ENCODE measurements at places on chromosomes 2 and 18.

DNA sequence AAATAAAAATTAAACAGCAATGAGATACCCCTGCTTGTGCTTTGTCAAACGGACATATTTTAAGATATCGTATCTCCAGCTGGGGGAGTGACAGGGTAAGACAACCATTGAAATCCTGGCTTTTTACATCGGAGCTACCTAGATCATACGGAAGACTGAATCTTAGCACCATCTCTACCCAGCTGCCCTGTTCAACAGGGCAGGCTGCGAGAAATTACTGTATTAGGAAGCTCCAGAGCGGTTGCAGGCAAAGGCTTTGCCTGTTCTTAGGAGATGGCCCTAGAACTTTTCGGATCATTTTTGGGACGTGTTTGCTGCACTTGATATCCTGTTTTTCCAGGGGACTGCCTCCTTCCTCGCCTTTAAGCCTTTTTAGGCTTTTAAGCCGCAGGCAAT is 2.0 kb upstream of the PRKCE start:
- DNase-seq = no peak

- no peak for DNase-seq
Observed at GRCh38 chr2:126894585-126895182, 4.0 kb upstream of the TEX51 start.

- DNase-seq = no peak
Observed at GRCh38 chr2:17571681-17572080, 31.2 kb downstream of the VSNL1 start.

DNA sequence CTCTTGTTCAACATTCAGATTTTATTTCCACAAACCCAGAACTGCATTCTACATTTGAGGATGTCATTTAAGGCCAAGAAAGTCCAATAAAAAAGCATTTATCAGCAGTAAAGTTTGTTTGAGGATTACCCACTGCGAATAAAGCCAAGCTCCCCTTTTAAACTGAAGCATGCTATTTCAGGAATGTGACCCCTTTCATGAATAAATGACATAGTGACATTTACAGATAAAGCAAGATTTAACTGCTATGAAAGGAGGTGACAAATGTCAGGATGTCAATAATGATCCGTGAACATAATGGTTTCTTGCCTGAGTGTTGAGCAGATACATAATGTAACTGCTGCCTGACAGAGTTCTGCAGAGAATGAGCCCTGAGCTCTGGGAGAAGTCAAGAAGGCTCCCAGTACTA is 146.3 kb downstream of the TDRD15 start:
- DNase-seq = no peak

GRCh38 chr2:173734797-173735196 is 230.4 kb downstream of the SP3 start:
- DNase-seq = no peak

DNA sequence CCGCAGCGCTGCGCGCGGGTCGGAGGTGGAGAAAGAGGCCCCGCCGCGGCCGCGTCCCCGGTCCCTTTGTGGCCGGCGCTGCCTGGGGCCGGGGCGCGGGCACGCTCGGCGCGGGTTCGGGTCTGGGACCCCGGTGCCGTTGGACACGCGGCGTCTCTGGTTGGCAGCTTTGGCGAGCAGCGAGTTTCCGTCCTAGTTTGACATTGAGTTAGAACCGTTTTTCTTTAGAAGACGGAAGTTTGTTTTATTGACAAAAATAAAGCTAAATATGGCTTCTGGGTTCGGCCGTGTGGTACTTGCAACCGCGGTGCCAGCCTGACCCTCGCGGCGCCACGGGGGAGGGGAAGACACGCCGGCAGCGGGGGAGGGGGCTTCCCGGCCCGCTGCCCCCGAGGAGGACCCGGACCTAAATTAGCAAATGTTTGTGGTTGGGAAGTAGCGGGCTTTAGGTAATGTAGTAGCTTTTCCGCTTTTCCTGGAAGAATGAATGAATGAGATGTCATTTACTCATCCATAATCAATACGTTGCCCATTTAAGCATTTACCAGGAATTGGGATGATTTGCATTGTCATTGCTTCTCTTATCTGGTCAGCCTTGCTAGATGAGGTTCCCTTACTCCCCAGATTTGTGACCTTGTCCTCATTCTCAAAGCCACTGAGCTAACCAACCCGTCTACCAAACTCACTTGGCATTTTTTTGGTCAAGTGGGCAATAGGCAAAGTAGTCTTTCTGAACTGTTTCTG is 530 bp downstream of the GALNT1 start:
- no peak for DNase-seq

DNA sequence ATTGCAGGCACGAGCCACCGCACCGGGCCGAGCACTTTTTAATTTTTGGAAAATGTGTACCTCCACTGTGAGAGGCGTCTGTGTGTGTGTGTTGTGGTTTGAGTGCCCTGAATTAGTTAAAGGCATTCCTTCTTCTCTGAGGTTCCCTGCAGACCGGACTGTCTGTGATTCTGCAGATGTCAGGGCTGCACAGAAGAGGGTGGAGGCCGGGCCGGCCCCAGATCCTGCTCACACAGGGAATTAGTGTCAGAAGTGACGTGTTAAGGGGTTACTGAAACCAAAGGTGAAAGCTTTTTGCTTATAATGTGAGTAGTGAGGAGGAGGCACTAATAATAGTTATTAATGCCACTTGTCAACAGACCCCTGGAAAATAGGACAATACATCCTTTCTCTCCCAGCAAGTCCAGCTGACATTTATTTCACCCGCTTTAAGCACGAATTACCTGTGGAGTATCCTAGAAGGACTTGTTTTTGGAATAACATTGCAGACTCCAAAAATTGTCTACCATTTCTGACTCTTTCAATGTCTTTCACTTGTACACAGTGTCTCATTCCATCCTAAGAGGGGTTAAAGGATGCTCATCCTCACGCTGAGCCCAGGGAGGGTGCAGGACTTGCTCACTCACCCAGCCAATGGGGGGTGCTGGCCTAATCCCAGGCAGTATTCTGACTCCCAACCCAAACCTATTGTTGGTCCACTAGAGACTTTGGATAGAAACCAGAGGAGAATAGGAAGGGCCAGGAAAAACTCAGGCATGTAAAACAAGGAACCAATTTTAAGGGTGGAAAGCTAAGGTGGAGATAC is 16.2 kb downstream of the ARHGAP25 start:
- no peak for DNase-seq

DNA sequence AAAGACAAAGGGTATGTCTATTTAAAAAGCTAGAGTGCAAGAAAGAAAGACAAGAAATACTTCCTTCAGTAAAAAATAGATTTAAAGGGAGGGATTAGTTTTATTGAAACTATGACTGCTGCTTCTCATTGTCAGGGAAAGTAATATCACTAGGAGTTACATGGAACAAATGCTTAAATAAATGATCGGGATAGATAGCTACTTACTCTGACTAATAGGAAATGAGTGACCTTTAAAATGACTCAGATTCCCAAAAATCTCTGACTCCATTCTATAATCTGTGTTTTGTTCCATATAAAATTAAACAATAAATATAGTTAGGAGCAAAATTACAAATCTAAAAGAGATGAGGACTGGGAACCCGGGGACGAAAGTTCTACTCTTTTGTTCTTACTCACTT is 669.3 kb downstream of the NR4A2 start:
- DNase-seq = no peak

DNA sequence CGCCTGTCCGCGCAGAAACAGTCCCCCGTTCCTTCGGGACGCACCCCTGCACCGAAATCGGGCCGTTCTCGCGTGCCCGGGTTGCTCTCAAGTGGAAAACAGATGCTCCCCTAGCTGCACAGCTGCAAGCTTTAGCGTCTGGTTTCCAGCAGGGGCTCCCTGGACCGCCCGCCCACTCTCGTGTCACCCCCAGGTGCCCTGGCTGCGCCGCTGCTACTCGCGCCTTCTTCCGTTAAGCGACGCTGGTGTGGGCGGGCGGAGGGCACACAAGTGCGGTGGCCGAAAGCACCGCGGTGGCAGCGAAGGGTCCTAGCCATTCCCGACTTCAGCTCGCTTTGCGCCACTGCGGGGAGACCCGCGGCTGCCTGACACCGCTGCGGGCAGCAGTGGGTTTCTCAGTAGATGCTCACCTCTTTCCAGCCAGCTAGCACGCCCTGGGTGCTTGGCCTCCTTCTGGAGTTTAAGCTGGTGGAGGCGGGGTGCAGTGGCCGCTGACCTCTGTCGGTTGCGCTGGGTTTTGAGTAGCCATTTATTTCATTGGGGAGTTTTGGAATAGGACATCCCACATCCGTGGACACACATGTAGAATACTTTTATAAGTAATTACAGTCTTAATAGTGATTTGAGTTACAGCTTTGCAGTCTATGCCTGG is 806 bp downstream of the ZNF407 start:
- DNase-seq = no peak

- no peak for DNase-seq
Observed at GRCh38 chr2:201450954-201451291, 335 bp downstream of the TRAK2 start.

DNA sequence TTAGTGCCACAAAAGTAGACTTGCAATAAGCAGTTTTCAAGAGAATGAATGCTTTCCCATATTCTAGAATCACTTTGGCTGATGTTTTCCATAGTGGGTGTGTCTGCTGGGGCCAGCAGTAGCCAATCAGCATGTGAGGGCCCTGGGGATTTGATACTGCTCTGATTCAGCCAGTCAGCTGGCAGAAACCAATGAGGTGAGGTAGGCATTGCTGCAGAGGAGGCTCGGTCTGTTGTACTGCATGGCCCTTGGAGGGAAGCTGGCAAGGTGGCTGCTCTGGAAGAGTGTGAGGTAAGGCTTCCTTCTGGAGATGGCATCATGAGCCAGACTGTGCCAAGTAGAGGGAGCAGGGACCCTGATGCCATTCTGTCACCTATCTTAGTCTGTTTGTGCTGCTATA is 22.7 kb downstream of the TMEM87B start:
- no peak for DNase-seq

- no peak for DNase-seq
Observed at GRCh38 chr2:27149570-27150405, 984 bp downstream of the TCF23 start.

GRCh38 chr2:209511637-209512036 is 87.8 kb downstream of the MAP2 start:
- no peak for DNase-seq

GRCh38 chr2:165016772-165017411 is 61.6 kb upstream of the SLC38A11 start:
- no peak for DNase-seq

DNA sequence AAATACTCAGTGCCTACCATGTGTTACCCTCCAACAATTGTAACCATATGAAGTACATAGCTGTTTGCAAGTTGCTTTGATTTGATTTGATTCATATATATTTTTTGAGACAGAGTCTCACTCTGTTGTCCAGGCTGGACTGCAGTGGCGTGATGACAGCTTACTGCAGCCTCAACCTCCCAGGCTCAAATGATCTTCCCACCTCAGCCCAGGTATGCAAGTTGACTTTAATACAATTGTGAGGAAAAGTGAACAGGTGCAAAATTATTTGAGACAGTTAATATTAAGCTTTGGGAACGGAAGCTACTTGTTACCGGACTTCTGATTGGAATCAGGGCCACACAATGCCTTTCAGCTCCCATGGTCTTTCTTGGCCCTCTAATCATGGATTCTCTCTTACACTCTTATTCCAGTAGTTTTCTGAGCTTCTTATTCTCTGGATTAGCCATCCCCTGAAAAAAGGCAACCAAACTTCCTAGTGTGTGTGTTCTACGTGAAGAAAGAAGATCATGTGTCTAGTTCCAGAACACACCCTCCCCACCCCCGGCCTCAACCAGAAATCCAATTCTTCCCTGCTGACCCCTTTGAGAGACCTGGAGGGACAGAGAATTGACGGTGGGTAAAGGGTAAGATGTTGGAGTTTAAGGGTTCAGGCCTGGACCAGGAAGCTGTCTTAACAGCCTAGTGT is 1.1 kb upstream of the RPL37A start:
- DNase-seq = no peak

DNA sequence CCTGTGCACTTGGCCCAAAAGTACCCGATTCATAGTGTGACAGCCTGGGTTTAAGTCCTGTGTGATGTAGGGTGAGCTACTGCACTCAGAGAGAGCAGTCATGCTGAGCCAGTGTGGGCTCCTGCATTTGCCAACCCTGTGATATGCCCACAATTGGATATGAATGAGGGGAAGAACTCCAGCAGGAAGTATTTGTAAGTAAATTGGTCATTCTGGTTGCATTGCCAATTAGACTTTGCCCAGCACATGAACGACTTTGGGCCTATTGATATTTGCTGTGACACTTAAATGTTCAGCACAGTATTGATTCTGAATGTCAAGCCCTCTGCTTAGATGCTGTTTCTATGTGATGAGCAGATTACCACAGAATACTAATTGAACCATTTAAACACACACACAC is 570.9 kb downstream of the PIK3C3 start:
- DNase-seq = no peak
